ENCODE measurements at places on chromosomes 12 and 14.

DNA sequence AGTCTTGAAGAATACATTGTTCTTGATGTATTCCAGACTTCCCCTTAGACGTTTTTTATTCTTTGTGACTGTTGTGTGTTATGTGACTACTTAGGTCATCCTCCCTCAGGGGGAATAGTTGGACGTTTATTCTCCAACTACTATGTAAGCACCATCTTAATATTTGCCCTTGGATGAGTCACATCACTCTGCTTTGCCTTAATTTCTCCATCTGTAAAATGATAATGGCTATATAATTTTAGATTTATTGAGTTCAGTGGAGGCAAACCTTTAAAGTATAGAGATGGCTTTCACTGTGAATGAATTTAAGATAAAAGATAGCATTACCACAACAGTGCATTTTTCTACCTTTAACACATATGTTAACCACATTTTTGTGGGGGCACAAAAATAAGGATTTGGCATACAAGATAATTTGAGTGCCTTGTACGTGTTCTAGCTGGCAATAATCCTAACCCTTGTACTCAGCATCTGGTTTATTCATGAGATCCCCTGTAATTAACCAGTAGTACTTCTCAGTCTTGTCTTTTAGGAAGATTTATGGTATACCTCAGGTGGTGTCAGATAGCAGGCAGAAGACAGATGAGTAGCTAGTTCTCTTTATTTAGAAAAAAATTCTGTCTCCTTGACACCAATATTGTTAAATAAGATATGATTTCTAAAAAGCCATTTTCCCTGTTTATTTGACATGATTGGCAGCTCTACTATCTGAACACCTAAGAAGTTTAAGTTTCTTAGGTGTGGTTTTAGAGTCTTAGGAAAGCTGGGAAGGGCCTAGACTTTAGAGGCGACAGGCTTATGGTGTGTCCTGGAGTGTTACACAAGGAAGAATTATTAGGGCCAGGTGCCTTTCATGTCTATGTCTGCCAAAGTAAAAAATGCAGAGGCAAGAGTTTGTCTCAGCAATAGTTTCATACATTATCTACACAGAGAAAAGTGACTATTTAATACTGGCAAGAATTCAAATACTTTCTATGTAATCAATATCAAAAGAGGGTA lies 152.3 kb downstream of the RAD51B start:
- DNase-seq = peak; percentile 57

DNA sequence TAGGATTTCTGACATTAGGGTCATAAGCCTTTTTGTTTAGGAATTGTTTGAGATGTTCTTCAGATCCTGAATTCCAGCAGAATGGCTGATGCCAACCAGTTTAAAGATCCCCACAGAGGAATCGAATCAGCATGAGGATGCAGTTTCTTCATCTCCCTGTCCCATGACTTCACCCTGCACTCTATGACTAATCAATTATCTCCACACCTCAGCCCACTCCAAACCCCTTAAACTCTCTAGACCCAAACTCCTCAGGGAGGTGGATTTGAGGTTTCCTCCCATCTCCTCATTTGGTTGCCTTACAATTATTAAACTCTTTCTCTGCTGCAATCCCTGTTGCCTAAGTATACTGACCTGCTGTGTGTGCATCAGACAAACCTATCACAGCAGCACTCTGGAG lies 86.5 kb upstream of the CRY1 start:
- DNase-seq = peak; percentile 20

- DNase-seq = peak; percentile 9
Observed at GRCh38 chr12:62934799-62935674, at the start of gene PPM1H. Gene PPM1H, minus strand, starts transcription at chr12:62935150. Its CDS starts 414 bp downstream, at chr12:62934736.

DNA sequence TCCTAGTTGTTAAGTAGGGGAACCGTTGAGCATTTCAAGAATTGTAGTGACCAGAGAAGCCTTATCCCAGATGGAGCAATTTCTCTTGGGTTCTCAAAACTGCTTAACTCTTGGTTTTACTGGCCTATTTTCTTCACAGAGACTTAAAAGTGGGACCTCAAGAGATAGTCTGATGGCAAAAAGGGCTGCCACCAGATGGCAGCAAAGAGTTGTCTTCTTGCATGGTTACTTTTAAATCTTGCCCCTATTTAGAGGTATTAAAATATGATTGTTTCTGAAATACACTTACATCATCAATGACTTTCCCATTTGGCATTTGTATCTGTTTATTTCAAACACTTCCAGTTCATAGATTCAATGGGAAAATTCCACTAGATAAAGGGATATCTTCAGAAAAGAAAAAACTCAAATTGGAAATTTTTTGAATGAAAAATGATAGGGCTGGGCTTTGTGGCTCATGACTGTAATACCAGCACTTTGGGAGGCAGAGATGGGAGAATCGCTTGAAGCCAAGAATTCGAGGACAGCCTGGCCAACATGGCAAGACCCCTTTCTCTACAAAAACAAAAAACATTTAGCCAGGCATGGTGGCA lies 69.9 kb upstream of the CNTN1 start:
- DNase-seq = peak; percentile 59

GRCh38 chr12:132168311-132169031 lies 24.2 kb downstream of the NOC4L start:
- DNase-seq = no peak

- no peak for DNase-seq
Observed at GRCh38 chr14:93736378-93737014, 51.8 kb downstream of the PRIMA1 start.

DNA sequence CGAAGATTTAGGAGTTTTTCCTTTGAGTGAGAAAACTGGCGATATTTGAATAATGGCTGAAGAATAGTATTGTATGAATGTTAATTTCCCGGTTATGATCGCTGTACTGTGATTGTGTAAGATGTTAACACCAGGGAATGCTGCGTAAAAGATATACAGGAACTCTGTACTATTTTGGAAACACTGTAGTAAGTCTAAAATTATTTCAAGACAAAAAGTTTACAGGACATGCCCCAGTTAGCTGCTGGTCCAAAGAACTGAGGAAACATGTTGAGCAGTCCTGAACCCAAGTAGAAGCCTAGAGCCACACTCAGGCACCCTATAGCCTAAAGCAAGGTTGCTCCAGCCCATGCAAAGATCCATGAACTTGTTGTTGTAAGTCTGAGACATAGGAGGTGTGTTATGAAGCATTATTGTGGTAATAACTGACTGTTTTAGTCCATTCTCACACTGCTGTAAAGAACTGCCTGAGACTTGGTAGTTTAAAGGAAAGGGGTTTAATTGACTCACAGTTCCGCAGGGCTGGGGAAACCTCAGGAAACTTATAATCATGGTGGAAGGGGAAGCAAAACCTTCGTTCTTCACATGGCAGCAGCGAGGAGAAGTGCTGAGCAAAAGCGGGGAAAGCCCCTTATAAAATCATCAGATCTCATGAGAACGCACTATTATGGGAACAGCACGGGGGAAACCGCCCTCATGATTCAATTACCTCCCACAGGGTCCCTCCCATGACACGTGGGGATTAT lies 99.8 kb upstream of the RESF1 start:
- no peak for DNase-seq

DNA sequence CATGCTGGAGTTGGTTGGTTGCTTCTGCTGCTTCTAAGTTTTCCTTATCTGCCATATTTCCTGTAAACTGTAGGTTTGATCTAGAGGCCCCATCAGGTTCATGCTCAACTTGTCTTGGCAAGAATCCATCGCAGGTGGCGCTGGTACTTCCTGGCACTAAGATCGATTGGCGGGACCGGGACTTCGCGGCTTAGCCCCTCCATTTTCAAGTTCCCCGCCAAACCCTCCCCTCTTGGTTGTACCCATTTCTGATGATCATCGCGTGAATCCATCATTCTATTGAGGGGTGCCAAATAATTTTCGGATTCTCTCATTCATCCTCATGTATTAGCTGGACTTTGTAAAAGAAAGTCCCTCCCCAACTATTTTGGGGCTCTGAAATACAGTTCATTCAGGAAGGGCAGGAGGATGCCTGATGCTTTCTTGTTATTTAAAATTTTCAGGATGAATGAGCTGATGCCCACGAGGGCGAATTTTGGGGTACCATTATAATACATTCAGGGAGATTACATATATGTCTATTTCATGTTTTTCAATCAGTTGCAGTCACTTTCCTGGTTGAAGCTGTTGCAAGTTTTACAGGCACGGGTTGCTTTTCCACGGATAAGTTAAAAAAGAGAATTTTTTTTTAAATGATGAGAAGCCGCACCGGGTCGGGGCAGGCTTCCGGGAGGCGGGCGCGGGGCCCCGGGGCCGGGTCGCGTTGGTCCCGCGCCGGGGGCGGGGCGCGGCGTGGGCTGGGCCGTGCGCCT lies 395 bp upstream of the BRI3BP start:
- DNase-seq = peak; percentile 30

- peak; percentile 14 for DNase-seq
Observed at GRCh38 chr12:124273630-124274029, 21.3 kb upstream of the RFLNA start.

DNA sequence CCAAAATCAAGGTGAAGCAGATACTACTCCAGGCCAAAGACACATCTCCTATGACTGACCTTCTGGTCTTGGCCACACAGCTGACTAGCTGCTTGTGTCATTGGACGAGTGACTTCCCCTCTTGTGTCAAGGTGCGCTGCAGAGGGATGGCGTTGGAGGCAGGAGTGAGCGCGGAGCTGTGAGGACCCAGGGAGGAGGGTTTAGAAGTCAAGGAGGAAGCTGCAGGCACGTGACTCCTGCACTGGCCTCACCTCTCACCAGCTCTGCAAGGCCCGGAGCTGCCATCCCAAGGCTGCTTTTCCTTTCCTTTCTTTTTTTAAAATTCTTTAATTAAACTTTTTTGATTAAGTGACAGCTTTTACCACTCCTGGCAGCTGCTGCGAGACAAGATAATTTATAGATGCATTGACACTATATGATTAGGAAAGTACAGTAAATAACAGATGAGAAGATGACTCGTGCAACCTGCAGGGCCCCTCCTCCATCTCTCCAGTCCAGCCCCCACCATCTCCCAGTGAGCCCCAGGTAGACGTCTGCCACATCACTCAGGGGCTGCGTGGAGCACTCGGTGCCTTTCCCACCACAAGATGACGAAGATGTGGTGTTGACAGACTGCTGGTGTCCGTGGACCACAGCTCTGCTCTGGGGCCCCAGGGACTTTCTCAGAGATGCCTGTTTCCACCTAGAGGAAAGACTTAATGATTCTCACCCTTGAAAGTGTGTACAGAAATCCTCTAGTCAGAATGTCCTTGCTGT lies 350.6 kb downstream of the CACNA1C start:
- no peak for DNase-seq

DNA sequence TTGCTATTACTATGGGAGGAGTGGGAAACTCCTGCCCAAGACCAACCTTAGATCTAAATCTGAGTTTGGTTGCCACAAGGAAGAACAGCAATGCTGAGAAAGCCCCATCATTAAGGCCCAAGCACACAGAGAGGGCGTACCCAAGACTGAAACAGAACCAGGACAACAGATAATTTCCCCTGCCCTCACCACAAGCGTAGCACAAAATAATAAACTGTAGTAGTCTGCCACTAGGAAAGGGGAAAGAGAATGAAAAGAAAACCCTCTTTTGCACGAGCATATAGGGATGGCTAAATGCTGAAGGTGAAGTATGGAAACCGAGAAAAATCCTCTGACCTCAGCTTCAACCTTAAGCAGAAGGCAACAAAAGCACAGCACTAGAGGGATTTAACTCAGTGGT lies 76.5 kb upstream of the DHRS4 start:
- DNase-seq = no peak

GRCh38 chr14:68491793-68492192 lies 301.1 kb downstream of the ZFP36L1 start:
- no peak for DNase-seq

GRCh38 chr12:132489078-132489601 lies 811 bp upstream of the FBRSL1 start:
- no peak for DNase-seq

DNA sequence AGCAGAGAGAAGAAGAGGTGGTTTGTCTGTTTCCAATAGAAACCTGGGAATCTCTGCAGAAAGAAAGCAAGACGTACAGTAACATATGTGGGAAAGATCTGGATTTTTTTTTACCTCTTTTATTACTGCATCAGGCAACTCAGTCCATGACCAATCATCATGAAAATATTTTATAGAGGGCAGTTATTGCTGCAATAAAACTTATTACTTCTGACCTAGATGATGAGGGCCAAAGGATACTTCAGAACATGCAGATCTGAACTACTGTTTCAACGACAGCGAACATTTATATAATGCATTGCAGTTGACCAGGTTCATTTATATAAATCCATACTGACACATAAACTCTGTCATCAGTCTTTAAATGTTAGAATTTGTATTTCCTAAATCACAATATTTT lies 67.7 kb downstream of the STAB2 start:
- DNase-seq = no peak

- no peak for DNase-seq
Observed at GRCh38 chr14:101761881-101762529, 496 bp downstream of the PPP2R5C start.

GRCh38 chr12:121053706-121054105 lies 14.7 kb upstream of the OASL start:
- no peak for DNase-seq

DNA sequence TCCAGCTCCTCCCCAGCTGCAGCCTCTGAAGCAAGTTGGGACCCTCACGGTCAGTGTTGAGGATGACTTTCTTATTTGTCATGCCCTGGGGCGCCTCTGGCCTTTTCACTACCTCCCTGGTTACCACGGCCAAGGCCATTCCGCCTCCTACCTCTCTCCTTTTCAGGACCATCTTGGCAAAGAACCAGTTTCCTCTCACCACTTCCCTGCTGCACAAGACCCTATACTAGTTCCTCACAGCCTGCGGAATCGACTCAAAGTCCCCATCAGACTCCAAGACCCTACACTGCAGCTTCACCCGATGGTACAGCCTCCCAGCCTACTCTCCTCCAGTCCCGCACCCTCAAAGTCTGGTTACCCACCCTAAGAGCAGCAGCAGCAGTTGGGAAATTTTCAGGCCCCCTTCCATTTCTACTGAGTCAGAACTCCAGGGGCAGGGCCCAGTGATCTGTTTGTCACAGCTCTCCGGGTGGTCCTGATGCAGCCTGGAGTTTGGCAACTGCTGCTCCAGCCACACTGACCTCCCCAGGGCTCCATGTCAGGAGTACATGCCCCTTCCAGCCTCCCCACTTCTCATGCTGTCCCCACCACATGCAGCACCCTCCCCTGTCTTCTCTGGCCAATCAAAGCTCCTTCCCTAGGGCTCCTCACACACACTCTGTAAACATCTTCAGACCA lies 5.4 kb downstream of the VWF start:
- DNase-seq = no peak

DNA sequence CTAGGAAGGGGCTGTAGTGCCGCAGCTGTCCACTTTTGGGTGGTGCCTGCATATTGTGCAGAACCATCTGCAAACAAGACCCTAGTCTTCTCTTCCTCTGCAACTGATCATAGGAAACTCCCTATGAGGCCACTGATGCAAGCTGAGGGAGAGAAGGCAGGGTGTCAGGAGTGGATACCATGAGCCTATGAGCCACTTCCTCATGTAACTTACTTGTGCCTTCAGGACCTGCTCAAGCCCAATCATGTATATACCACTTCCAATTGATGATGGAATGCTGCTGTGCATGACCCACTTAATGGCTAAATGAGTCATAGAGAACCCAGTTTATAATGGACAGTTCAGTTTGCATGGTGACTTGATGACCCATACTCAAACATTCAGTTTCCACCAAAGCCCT lies 107.9 kb downstream of the ALG10B start:
- no peak for DNase-seq

Measured in fibroblast of the aortic adventitia (primary cell).